Activated T-helper 2 cell treated with anti-CD3 and anti-CD28 coated beads, Interferon-gamma antibody, Interleukin-2, Interleukin-4, amounts not matched to agents 10 μg/mL and 5 μg/mL and 100 μg/mL, durations not matched to agents 14 hours and 24 hours and 36 hours (primary cell): ENCODE measurements at places on chromosomes 5 and 9.

DNA sequence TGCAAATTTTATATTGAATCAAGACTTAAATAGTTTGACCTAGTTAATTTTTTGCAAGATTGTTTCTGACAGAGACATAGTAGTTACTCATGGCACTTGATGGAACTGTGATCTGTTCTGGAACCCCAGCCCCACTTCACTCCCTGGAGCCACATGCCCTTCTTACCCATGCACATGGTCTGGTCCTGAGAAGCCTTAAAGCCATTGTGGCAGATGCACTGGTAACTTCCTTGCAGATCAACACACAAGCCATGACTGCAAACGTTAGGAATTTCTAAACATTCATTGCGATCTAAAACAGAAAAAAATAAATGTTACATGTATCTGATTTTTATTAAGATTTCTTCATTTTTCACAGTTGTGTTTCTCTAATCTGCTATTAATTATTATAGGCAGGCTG is 221.2 kb downstream of the SLC12A2 start:
- DNase-seq: no peak

DNA sequence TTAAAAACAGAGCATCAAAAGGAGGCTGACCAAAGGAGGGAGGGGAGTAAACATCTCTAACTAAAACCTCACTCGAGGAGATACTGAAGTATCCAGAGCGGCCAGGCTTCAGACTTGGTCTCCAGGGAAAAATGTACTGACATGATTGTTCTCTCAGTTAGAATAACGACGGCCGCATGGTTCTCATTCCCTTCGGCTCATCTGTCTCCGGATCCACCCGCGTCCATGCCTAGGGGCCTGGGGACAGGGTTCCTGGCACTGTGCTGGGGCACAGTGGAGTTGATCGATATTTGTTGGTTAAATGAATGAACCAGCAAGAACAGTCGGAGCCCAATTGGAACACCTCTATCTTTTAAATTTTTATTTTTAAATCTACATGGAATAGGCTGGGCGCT is 167.1 kb upstream of the PHYKPL start:
- DNase-seq: no peak

DNA sequence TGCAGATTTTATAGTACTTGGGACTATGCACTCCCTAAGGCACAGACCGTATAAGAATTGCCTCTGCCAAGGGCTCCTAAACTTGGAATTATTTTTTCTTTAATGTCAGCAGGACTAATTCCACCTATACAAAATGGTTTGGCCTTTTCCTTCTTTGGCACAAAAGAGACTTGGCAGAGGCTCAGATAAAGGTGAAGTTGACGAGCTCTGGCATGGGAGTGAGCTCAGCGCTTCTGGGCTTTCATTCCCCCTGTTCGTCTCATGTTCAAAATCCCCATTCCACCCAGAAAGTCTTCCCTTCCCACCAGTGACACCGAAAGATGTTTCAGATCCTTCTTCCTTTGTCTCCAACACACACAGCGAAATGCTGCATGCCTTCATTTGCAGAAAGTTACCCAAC is 61.2 kb downstream of the F2RL2 start:
- no peak for DNase-seq

DNA sequence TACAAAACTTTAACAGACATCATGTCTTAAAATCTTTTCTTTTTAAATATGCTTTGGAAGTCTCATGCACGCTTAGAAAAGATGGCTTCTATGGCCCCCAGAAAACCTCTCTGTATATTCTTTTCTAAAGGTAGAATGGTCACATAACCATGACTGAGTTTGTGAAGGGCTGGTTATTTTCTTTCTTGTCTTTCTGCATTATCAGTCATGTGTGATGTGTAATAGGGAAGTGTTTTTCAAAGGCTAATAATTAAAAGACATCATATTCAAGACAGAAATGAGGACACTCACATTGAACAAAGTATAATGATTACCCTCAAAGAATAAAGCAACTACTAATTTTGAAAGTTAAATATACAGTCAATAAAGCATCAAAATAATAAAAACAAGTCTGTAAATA is 253.4 kb downstream of the TRPM3 start:
- no peak for DNase-seq

- no peak for DNase-seq
Measured at GRCh38 chr5:150323092-150323491, 20.4 kb upstream of the ARSI start.

DNA sequence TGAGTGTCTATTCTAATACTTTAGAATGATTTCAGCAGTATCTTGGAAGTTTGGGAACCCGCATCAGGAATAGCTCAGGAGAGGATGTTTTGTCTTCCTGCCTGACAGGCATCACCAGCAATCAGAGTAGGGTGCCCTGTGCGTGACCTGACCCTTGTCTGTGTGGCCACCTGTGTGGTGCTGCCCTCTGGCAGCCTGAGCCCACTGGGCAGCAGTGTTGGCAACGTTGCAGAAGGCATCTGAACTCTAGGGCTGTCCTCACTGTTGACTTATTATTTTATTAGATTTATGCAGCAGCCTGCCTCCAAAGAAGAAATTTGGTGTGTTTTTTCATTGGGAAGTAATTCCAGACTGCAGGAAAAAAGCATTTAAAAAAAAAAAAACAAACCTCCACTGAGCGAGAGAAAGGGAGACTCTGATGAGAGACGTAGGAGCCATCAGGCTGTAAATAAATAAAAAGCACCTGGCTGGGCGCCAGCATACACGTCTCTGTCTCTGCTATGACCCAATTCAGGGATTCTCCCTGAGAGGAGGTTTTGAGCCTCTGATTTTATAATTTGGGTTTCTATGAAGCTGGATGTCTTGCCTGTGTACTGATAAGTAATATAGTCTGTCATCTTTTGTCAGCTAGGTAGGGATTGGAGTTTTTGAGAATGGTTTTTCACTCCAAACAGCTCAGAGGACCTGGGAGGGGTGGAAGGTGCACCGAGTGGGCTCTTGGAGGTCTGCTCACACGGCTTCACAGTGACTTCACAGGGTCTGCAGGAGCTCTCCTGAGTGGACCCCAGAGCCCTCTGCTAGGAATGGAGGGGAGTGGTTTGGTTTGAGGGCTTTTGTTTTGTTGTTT is 49.0 kb downstream of the FAM78A start:
- DNase-seq: no peak

DNA sequence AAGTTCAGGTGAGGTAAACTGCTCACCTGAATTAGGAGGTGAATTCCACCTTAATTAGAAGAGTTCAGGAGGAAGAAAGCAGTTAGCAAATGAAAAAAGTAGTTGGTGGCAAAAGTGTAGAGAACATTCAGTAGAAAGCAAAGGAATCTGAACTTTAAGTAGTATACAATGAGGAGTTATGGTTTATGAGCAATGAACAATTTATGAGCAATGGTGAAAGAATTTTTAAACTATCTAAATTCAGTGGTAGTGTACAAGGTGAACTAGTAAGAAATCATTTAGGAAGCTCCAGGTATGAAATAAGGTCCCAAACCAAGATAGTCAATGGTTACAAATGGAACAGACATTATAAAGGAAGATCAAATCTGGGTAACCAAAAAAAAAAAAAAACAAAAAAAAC is 3.1 kb downstream of the CETN3 start:
- no peak for DNase-seq

DNA sequence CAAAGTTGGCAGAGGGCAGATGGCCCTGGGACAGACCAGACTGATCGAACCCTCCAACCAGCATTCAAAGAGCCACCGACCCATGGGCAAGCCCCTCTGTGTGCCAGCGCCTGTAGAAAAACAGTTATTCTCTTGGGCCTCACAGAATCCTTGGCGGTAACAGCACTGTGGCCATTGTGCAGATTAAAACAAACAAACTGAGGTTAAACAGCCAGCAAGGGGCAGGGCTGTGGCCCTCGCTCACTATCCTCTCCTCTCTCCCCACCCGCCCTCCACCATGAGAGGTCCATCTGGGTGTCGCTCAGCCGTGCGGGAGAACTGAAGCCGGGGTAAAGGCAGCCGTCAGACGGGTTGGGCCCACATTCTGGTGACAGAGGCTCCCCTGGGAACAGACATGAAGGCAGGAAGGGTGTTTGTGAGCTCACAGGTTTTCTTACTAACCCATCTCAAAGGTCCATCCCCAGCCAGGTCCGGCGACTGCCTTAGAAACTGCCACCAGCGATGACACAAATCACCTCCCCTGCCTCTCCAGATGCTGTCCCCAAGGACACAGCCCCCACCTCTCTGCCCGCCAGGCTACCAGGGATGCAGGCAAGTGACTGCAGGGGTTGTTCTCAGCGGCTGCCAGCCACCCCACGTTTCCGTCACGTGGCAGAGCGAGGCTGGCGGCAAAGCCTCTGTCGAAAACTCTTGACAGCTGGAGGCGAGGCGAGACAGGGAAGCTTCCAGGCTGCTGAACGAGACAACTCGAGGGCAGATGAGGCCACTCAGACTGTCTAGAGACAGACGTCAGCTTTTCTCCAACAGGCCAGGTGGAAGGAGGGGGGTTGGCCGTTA is 75.8 kb upstream of the SARDH start:
- DNase-seq: no peak

- DNase-seq: peak; percentile 33
Measured at GRCh38 chr9:124110307-124110915, 98.8 kb downstream of the LHX2 start.

GRCh38 chr5:113846941-113847340 is 333.4 kb downstream of the YTHDC2 start:
- no peak for DNase-seq

DNA sequence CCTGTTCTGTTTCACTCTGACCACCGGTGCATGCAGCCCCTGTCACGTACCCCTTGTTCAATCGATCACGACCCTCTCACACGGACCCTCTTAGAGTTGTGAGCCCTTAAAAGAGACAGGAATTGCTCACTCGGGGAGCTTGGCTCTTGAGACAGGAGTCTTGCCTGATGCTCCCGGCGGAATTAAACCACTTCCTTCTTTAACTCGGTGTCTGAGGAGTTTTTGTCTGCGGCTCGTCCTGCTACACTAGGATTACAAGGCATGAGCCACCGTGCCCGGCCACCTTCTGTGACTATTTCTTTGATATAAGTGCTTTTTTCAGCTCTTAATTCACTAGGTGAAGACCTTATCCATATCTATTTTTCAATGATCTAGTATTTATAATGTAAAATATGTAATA is 167.5 kb downstream of the TTC39B start:
- no peak for DNase-seq

DNA sequence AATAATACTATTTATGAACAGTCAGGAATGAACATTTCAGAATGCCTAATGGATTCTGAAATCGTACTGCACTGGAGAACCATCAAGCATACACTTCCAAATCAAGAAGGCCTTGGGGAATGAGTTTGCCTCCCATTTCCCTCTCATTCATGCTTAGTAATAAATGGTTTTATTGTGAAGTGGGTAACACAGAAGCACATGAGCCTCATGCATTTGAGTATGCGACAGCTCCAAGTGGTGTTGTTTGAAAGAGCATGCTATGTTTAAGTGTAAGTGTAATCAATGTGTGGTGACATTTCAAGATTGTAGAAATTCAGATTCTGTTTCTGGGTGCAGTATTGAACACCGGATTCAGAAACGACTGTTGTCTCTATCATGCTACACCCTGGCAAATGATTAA is 60.0 kb downstream of the SGCD start:
- no peak for DNase-seq

GRCh38 chr5:62328772-62329491 is 22.9 kb downstream of the KIF2A start:
- DNase-seq: no peak

GRCh38 chr5:75050415-75050814 is 1.9 kb downstream of the GCNT4 start:
- DNase-seq: no peak

GRCh38 chr9:1366276-1366675 is 316.1 kb downstream of the DMRT2 start:
- DNase-seq: peak; percentile 24

GRCh38 chr5:141650851-141651727 is at the start of gene FCHSD1:
FCHSD1 (minus strand) TSS chr5:141651418; CDS start chr5:141651368, 50 bp downstream.
- peak; percentile 76 for DNase-seq

GRCh38 chr5:4540375-4541173 is 599.6 kb upstream of the ADAMTS16 start:
- DNase-seq: no peak

- DNase-seq: no peak
Measured at GRCh38 chr9:76733096-76733495, 31.1 kb upstream of the PCA3 start.

DNA sequence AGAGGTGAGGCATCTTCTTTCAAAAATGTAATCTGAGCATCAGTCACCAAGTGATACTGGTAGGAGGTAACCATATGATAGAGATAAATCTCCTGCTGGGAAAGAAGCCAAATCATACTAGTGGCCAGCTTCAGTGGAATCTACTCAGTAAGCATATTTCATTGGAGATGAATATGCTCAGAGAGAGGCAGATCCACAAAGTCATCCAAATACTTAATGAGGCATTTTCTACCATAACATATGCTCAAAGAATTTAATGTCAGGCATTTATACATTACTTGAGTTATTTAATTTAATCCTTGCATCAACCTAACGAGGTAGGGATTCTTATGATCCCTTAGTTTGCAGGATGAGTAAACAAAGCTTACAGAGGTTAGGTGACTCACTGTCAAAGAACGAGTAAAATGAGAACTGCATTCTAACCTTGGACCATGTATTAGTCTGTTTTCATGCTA is 50.9 kb upstream of the DMRTA1 start:
- no peak for DNase-seq

DNA sequence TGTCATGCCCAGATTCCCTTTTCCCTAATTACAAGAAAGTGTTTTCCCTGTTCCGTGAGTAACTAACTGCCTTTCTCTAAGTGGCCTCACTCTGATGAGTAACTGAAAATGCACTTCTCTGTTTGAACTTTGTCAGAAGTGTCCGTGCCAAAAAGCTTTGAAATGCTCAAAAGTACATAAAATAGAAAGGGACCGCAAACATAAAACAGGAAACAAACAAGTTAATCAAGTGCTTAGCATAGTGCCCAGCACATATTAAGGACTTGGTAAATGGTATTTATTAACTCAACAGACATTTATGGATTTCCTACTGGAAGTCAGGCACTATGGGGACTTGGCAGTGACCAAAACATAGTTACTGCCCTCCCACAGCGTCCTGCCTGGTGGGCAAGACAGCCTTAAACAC is 22.3 kb downstream of the AQP3 start:
- DNase-seq: no peak

- DNase-seq: no peak
Measured at GRCh38 chr5:78661044-78661443, 12.5 kb upstream of the LHFPL2 start.

DNA sequence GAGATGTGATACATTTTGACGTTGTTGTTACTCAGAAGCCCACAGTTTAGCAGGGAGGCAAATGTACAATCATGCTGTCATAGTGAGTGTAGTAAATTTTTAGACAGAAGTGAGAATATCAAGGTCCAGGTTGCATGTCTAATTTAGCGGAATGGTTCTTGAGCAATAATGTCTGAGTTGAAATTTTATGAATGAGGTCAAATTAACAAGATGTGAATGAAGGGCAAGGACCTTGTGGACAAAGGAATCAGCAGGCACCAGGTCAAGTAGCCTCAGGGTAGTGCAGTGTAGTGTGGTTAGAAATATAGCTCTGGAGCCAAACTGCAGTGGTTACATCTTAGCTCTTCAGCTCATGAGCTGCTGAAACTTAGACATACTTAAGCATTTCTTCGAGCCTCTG is 36.2 kb downstream of the TNFSF8 start:
- no peak for DNase-seq

DNA sequence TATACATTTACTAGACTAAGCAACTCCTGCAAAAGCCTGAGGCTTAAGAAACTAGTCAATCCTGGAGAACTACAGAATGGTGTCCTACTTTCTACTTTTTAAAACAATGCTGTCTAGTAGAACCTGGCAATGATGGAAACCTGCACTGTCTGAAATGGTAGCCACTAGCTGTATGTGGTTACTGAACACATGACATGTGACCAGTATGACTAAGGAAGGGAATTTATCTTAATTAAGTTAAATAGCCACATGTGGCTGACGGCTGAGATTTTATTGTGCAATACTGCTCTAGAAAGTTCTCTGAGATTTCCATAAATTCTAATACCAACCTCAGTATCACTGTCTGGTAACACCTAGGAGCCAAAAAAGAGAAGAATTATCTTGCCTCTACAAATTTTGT is 44.9 kb upstream of the RAPGEF6 start:
- DNase-seq: no peak
